ENCODE measurements at places on chromosomes 1 and 21.

GRCh38 chr1:93738926-93739325 lies 57.3 kb upstream of the BCAR3 start:
- H3K36me3 ChIP-seq, result peaks cover 10% of the 10 kb centered on the region
- H3K27ac ChIP-seq, result peak overlapping the region; percentile 98
- DNase-seq, result no peak
- H3K27me3 ChIP-seq, result peaks cover 1% of the 10 kb centered on the region

GRCh38 chr1:241443561-241443960 lies 76.0 kb downstream of the FH start:
- DNase-seq, result no peak
- no peak overlapping the region for H3K4me3 ChIP-seq
- H3K4me1 ChIP-seq, result peaks cover 11% of the 10 kb centered on the region
- peaks cover 23% of the 10 kb centered on the region for H3K36me3 ChIP-seq
- no peak overlapping the region for H3K27ac ChIP-seq

DNA sequence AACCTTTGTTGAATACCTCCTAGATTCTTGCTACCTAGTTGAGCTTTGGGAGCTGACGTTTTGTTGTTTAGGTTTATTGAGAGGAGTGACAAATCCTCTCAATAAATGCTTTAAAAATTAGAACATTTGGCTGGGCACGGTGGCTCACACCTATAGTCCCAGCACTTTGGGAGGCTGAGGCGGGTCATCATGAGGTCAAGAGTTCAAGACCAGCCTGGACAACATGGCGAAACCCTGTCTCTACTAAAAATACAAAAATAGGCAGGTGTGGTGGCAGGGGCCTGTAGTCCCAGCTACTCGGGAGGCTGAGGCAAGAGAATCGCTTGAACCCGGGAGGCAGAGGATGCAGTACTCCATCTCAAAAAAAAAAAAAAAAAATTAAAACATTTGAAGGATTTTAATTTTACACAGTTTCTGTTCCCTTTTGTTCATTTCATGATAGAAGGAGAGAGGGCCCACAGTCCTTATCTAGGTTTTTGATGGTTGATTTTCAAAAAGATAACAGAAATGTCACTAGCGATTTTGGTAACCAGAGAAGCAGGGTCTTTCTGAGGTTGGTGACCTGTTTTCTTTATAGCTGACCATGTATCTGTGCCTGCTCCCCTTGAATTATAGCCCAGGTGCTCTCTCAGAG lies 44.2 kb upstream of the PIGV start:
- peaks cover 1% of the 10 kb centered on the region for H3K27me3 ChIP-seq
- peaks cover 69% of the 10 kb centered on the region for H3K4me1 ChIP-seq
- no peak for DNase-seq

DNA sequence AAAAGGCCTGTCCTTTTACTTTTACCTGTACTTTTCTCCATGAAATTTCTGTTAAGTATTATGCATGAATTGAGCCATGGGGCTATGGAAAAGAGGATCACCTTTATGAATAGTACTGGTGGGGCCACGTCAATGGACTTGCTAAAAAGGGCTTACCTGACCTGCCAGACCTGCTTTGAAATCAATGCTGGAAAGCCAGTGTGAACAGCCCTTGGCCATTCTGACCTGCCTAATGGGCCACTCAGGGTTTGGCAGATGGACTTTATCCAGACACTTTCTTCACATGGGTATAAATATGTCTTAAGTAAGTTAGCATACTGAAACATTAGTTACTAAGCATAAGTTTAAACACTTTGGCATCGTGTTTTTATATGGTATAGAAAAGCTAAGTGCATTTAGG lies 8.3 kb upstream of the GUK1 start:
- H3K27me3 ChIP-seq, result peaks cover 30% of the 10 kb centered on the region
- peaks cover 6% of the 10 kb centered on the region for H3K4me1 ChIP-seq
- no peak for DNase-seq
- H3K4me3 ChIP-seq, result no peak overlapping the region
- H3K27ac ChIP-seq, result no peak overlapping the region
